ENCODE measurements at places on chromosomes 7 and 10.

DNA sequence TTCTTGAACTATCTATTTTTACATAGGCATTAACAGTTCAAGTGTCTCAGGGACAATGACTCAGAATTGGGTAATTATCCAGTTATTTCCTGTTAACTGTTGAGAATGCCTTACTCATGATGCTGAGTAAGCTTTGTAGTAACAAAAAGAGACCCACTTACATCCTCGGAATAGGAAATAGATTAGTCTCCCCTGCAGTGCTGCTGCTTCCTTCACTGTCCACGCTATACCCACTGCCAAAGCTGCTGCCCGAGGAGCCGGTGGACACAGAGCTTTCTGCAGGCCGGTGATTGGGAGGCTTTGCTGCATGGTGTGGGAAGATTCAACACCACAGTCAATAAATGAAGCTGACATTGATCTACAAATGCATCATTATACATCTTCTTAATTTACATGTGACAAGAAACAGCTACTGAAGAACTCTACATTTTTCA is 357.1 kb downstream of the PCLO start:
- peak; percentile 68 for DNase-seq

DNA sequence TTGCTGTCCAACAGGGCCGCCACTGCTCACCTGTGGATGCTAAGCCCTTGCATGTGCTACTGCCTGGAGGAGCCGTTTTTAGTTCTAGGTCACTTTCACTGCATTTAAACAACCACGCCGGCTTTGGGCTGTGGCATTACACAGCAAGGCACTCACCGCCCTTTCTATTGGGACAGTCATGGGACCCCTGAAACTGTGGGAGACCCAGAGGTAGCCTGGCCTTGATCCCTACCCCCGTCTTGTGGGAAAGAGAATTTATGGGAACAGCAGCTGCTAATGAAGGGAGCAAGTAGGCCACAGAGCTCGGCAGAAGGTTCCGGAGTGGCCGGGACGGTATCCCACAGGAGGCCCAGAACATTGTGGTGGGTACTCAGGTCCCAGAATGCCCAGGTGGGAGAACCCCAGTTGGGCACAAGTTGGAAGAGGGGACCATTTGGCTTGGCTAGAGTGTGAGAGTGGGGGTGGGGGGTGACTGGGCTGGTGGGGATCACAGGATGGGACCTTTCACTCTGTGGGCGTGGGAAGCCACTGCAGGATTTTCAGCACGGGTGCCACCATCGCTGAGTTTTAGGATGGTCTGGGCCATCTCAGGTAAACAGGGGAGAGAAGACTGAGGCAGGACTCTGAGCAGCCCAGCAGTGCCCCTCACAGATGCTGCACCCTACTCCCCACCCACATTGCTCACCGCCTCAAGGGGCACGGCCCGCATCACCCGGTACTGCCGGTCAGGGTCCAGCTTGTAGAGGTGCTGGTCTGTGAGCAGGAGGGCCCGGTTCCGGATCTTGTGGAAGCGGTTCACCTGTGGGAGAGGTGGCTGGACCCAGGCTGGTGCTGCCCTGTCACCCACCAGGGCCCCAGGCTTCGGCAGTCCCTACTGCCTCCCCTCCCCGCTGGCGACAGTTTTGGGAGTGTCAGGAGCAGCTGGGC is 15.2 kb downstream of the MYO1G start:
- no peak for DNase-seq

GRCh38 chr7:7706101-7706511 is 12.3 kb downstream of the RPA3 start:
- no peak for DNase-seq

- no peak for DNase-seq
These were observed 115.2 kb downstream of the ZFAND4 start for GRCh38 chr10:45557275-45557905.

DNA sequence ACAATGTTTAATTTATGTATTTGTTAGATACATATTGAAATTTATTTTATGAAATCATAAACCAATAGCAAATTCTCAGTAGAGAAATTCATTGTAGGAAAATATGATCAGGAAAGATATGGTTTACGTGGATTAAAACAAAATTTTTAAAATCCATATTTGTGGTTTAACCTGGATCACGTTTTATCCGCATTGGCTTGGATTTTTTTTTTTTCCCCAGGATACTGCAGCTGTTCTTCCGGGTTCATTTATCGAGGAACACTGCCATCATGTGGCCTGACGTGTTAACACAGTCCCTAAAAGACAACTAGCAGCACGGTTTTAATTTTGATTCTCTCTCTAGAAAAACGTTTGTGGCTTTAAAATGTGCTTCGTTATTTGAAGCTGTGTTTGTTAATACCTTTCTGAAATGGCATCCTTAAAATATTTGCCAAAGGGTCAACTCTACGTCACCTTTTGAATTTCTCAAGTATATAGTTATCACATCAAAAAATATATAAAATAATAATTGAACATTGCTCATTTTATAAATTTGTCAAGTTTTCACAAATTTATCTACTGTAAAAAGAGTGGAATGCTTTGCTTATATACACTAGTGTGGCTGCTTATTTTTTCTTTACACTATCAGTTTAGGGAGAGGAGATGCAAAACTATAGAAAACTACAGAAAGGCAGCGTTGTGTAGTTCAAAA is 8.7 kb upstream of the ASB4 start:
- DNase-seq: peak; percentile 30

DNA sequence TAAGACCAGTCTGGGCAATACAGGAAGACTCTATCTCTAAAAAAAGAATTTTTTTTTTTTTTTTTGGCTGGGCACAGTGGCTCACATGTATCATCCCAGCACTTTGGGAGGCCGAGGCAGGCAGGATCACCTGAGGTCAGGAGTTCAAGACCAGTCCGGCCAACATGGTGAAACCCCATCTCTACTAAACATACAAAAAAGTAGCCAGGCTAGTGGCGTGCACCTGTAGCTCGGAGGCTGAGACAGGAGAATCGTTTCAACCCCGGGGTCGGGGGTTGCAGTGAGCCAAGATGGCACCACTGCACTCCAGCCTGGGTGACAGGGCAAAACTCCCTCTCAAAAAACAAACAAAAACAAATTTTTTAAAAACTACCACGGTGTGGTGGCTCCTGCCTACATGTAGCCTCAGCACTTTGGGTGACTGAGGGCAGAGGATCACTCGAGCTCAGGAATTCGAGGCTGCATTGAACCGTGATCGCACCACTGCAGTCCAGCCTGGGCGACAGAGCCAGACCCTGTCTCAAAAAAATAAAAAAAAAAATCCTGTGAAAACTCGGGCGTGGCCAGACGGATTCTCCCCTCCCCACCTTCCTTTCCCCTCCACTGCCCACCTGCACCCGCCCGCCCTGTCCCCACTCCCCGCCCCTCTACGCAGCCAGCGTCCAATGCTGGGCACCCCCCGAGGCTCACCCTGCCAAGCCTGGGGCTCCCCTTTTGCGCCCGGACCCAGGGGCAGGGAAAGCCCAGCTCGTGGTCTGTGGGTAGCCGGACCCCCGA is 745 bp upstream of the ORAI2 start:
- DNase-seq: no peak

DNA sequence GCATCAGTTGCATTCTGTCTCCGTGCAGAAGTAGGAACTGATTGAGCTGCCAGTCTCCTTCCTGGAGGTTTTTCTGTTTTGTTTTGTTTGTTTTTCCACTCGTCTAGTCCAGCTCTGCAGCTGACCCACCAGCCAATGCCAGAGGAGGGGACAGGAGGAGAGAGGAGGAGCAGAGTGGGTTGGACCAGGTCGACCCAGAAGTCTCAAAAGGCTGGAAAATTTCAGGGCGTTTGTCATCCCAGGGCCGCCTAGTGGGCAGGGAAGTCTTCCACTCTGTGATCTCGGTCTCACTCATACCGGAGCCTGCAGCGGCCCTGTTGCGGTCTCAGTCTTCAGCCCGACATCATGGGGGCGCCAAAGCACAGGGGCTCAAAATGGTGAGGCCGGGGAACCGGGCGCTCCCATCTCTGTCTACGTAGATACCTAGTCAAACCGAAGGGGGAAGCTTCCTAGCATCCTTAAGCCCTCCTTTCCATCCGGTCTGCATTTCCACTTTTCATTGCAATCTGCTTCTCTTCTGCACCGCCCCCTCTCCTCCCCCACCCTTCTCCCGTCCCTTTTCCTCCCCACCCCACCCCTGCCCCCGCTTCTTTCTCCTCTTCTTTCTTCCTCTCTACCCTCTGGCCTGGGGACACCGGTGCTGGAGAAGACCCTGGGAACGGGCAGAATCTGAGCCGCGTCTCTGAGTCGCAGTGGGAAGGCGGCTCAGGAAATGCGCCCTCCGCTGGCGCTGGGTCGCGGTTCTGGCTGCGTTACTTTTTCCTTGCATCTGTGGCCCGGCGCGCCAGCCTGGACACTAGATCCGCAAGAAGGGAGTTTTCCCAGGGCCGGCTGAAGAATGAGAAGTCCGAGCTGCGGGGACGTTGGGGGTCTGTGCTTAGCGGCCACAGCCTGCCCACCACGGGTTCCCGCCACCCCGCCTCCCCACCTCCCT is 16.2 kb upstream of the PAX2 start:
- no peak for DNase-seq

DNA sequence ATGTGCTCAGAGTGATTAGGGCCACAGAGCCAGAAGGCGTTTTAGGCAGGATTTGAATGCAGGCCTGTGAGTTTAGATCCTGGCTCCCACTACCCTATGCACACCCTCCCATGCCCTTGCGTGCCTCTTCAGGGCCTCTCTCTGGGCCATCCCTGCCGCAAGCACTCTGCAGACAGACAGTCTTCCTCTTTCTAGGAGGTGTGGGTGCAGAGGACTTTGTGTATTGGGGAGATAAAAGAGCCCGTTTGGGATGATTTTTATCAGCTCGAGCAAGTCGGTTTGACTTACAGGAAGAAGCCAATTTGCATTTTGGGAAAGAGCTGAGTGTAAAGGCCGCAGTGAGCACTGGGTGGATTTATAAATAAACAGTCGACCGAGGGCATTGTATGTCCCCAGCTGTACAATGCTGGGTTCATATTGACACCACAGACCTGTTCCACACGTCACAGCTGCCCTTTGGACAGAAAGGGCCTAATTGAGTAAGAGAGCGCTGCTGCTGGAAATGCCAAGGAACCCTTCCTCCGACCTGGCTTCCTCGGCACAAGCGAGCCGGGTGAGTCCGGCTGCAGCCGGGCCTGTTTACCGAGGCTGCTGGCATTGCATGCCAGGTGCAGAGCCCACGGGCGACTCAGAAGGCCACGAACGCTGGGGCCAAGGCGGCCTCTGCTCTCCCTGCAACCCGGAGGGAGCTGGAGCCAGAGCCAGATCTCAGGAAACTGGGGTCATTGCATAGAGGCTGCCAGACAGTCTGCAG is 25.1 kb downstream of the ZMIZ1 start:
- no peak for DNase-seq

DNA sequence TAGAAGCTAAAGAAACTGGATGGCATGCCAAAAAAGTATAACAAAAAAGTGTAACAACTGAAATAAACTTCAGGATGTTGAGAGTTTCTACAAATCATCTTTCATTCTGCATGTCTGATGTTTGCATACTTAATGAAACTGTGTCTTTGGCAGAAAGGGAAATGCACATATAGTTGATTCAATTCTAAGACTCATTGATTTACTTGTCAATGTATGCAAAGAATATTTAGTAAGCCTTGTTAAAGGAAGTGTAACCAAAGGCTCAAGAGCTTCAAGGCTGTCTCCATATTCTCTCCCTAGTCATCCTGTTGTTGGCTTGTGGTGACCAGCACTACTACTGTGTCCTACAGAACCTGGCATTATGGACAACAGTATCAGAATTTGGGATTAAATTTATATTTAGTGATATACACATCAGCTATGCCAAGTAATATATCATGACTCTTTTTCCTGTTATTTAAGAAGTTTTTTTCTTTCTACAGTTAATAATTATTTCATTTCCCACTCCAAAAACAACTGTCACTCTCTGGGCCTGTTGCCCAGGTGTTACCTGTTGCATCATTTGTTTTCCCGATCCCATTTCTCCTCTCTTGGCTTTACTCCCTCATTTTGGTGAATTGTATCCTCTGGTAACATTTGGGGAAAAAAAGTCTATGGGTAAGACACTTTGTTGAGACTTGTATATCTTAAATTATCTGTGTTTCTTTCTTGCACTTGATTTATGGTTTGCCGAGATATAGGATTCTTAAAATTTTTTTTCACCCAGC is 226.6 kb upstream of the BMPER start:
- DNase-seq: no peak

DNA sequence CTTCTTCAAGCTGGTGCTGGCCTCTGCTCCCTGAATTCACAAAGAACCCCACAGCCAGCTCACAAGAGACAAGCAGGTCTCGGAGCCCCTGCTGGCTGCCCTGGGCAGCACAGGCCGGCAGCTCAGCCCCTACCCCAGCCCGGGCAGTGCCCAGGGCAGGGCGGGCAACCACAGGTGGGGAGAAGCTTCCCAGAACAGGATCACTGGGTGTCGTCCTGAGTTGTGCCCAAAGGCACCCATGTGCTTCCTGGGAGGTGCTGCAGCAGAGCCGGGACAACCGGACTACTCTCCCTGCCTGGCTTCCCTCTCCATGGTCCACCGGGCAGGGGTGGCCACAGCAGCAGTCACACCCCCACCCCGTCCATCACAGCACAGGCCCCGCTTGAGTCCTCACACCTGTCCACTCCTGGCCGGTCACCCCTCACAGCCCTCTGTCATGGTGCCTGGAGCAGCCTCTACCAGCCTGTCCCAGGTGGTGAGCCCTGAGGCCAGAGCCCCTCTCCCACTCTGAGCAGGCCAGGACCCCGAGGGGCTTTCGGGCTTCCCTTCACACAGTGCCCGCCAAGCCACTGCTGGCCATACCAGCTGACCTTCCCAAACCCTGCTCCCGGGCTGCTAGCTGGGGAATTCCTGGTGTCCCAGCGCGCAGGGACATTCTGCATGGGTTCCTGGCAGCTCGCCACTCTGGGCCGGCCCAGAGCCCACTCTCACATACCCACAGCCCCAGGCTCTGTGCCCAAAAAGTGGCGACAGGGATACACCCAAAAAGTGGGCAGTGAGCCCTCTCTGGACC is 3.1 kb downstream of the RASGEF1A start:
- DNase-seq: no peak

- no peak for DNase-seq
These were observed 218.8 kb upstream of the TMEM229A start for GRCh38 chr7:124251636-124252035.

GRCh38 chr10:79181698-79182521 is 113.1 kb downstream of the ZMIZ1 start:
- DNase-seq: no peak

- no peak for DNase-seq
These were observed 73.3 kb upstream of the PRKG1 start for GRCh38 chr10:51000976-51001375.

- no peak for DNase-seq
These were observed 444.3 kb downstream of the AUTS2 start for GRCh38 chr7:70042533-70042932.
